D721Med (cell line): ENCODE measurements at places on chromosomes 6 and 20.

- DNase-seq, result no peak
These were observed 422.5 kb upstream of the OPRM1 start for GRCh38 chr6:153616506-153616905.

GRCh38 chr6:143807103-143807772, 35.9 kb upstream of the LTV1 start:
- DNase-seq, result no peak

- DNase-seq, result no peak
These were observed 53.0 kb downstream of the GNAS-AS1 start for GRCh38 chr20:58797371-58798338.

DNA sequence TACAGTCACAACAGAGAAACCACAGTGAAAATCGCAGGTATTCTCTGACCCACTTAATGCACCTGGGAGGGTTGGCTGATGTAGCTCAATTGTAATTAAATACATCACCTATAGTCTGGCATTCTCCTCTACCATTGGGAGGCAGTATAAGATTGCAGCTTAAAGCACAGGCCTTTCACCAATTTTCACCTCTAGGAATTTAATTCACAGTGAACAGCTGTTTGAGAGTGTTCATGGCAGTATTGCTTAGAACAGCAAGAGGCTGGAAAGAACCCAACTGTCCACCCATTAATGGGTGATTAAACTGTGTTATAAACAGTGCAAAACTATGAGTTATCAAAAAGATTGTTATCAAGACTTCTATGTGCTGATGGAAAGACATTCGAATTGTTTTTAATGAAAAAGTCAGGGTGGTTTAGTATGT, 2.0 kb downstream of the EDEM2 start:
- DNase-seq, result peak; percentile 36

- DNase-seq, result no peak
These were observed 28.1 kb downstream of the RNF24 start for GRCh38 chr20:3987296-3987695.

DNA sequence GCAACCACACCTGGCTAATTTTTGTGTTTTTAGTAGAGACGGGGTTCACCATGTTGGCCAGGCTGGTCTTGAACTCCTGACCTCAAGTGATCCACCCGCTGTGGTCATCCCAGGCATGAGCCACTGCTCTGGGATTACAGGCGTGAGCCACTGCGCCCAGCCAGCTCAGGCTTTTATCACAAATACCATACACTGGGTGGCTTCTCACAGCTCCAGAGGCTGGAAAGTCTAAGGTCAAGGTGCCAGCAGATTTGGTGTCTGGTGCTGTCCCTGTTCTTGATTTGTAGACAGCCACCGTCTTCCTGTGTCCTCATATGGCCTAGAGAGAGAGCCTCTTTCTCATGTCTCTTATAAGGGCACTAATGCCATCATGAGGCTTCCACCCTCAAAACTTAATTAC, 25.9 kb downstream of the SHLD1 start:
- DNase-seq, result no peak

GRCh38 chr6:91730710-91731109, 1143.8 kb upstream of the MAP3K7 start:
- no peak for DNase-seq

GRCh38 chr6:37242429-37243052, 15.0 kb upstream of the TBC1D22B start:
- DNase-seq, result no peak

DNA sequence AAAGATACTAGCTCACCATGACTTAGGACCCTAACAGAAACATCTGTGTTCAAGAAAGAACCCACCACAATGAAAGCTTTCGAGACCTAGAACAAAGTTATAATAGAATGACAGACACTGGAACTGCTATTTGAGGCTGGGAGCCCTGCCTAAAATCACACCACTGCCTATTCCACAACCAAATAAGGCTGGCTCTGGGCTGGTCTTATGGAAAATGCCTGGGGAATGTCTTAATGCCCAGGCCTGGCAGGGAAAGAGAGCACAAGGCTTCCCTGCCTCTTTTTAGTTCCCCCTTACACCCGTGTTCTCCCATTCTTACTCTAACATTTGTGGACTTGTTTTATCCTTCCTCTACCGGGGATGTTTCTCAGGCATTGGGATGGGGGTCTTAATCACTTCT, 5.6 kb upstream of the METTL24 start:
- no peak for DNase-seq

DNA sequence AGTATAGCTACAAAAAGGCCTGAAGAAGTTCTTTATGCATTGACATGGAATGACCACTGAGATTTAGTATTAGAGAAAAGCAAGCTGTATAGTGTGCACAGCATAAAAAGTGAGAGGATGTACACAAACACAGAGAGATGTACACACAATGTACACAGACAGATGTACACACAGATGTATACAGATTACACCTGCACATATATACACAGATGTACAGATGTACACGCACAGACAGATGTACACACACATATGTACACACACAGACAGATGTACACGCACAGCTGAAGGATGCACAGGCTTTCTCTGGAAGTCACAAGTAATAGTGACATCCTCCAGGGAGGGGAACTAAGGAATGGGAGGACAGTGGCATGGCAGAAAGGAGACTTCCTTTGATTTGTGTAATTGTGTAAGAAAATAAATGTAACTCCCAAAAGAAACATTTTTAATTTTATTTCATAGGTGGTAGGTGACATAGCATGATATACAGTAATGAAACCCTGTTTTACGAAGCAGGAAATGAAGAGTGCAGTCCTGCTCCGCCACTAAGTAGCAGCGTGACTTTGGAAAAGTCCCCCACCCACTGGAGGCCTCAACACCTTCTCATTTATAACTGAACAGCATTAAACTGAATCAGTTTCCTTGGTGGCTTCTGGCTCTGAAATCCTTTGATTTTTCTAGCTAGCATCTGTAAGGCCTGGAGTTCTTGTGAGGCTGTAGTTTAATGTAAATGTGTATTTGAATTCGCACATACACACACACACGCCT, 14.1 kb downstream of the NFATC2 start:
- DNase-seq, result no peak
